ENCODE measurements at places on chromosomes 4 and X.

GRCh38 chrX:40646489-40647306 lies 663 bp downstream of the CXorf38 start:
- no peak for DNase-seq

DNA sequence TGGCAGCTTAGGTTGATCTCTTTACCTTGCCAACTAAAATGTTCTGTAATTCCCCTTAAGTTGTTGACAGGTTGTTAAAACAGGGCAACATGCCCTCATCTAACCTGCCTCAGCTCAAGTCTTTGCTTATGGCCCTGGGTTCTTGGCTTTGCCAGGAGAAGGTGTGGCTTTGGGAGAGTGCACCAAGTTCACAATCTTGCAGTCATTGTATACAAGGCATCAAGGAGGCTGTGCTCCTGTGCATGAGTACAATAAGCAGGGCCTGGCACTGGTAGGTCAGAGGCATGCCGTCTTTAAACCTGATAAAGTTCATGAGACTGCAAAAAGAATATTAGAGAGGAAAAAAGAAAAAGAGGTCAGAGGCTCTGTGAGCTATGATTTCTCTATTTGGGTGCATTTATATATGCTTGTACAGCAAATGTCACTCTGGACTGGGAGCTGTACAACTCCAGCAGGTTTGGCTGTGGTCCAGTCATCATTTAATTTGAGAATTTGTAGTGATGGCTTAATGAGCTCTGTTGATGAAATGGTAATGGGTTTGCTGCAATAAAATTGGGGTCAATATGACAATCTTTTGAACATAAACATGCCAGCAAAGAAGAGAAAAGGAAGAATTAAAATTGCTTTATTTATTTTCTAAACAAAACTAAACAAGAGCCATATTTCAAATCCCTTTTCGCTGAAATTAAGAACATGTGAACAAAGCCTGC lies 30.3 kb downstream of the AREG start:
- DNase-seq, result no peak

GRCh38 chr4:169131556-169132208 lies 121.6 kb upstream of the CBR4 start:
- no peak for DNase-seq

- DNase-seq, result no peak
These were observed 133.9 kb downstream of the UCHL1 start for GRCh38 chr4:41390661-41391060.

- no peak for DNase-seq
These were observed 629.7 kb downstream of the PCDH7 start for GRCh38 chr4:31349907-31350306.

DNA sequence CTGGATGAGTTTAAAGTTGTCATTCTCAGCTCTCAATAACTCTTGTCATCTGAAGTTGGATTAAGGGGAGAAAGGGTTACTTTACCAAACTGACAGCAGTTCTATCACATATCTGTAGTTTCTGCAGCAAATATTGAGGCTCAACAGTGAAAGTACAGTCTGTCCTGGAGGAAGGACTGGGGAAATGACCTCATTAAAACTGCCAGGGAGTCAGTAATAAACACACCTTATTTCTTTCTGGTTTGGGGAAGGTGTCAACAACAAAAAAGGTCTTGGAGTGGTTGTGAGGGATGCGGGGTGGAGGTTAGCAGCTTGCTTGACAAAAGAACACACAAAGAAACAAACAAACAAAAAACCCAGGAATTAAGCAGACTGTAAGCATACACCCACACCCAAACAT lies 1418.0 kb downstream of the STIM2 start:
- no peak for DNase-seq

- DNase-seq, result no peak
These were observed 407.1 kb downstream of the ADAM29 start for GRCh38 chr4:175325230-175325629.

DNA sequence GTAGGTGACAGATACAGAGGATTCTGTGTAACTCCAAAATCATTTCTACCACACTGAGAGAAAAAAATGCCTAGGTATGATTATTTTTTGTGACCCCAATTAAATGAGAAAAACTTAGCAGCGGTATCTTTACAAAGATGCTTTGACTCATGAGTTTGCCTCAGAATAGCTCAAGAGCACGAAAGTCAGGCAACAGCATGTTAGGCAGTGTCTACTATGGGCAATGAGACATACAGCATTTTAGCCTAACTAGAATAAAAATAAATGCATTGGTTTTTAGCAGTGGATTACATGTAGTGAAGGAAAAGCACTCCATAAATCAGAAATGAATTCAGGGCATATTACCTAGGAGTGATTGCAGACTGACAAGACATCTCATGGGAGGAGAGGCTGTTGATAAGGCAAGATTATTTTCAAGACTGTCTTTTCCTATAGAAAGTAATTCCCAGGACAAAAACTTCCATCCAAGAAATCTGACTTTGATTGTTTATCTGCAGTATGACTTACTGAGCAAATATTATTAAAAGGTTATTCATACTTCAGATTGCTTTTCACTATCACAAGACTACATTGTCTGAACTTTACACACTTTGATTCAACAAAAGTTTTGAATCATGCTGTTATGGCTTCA lies 3.6 kb downstream of the ANXA10 start:
- no peak for DNase-seq

DNA sequence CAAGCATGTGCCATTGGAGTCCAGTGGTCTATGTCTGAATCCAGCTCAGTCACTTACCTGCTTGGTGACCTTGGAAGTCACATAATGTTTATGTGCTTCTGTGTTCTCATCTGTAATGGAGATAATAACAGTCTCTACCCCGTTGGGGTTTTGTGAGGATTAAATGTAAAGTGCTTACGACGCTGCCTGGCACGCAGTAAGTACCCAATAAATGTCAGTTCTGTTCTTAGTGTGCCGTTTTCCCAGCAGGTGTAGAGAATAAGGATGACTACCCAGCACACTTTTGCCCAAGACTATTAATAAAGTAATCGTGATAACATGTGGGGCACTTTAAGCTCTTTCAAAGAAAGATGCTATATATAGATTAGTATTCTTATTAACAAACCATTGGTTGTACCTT lies 56.7 kb downstream of the MTM1 start:
- DNase-seq, result no peak

Measured in NCI-H187 (cell line).